Activated naive CD4-positive, alpha-beta T cell (primary cell): ENCODE measurements at places on chromosomes 2 and 18.

- no peak for DNase-seq
Observed at GRCh38 chr2:119283873-119284331, 60.3 kb downstream of the STEAP3 start.

GRCh38 chr18:12879840-12880540 lies 4.0 kb downstream of the PTPN2 start:
- no peak for DNase-seq

- DNase-seq = no peak
Observed at GRCh38 chr2:123916051-123916450, 109.0 kb upstream of the CNTNAP5 start.

DNA sequence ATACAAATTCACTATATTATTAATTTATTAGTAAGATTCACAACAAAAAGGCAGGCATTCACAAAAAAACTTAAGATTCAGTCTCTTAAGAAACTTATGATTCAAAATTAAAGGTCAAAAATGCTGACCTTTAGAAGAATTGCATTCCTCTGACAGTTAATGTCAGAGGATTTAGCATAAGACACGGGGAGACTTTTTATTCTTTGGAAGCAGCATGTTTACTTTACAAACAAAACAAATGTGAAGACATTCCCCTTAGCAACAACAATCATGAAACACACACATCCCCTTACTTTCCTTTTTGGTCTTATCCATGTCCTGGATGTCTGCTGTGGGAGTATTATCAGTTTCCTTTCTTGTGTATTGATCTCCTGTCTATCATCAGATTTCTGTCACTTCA lies 117.1 kb downstream of the RAD51AP2 start:
- DNase-seq = no peak

DNA sequence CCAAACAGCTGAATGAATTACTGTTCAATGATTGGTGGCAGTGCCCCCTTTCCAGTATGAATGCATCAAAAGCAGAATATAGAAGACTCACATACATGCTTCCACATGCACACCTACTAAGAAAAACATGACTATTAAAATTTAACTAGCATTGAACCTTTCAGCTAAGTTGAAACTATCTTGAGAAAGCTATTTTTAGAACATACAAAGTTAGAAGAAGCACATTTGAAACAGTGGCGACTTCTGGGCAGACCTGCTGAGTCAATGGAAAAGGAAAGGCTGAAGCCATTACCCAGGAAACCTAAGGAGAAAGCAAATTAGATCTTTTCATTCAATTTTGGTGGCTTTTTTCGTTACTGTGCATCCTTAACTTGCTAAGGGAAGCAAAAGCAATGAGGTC lies 55.9 kb downstream of the PLA2R1 start:
- no peak for DNase-seq

DNA sequence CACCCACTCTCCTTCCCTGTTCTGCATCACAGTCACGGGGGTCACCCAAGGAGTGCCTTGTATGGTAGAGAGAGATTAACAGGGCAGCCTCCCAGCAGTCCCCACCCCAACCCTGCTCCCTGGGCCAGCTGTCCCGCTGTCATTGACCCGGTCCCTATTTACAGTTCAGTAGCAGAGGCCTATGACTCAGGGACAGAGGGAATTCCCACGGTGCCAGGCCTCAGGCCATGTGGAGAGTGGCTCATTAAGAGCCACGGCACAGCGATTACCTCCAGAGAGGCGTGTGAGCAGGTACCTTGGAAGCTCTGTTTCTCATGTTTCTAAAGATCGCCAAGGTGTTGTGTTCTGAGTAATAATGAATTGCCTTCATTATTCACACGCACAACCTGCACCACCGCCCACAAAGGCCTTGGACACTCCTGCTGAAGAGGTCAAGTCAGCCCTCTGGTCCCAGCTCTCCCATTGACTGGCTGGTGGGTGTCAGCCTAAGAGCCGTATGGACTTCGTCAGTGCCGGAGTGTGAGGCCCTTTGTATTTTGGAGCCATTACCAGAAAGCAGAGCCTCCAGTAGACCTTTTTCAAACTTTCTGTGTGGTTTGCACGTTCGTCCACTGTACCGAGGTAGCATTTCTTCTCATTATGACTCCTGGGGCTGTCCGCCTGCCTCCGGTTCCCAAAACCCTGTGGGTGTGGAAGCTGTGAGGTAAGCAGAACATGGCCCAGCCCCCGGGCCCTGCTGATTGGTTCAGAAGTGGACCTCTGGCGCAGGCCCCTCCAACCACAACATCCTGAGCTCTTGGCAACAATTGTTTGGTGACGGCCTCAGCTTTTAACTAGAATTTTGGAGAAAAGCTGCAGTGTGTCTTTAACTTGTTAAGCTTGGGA lies 47.0 kb downstream of the SERTAD2 start:
- DNase-seq = peak; percentile 23

- no peak for DNase-seq
Observed at GRCh38 chr2:44802777-44803424, 138.6 kb upstream of the SIX3 start.
